ENCODE measurements at places on chromosomes 7 and 10.
A peak's percentile ranks its signal among the peaks of the same experiment; 100 is the strongest.

DNA sequence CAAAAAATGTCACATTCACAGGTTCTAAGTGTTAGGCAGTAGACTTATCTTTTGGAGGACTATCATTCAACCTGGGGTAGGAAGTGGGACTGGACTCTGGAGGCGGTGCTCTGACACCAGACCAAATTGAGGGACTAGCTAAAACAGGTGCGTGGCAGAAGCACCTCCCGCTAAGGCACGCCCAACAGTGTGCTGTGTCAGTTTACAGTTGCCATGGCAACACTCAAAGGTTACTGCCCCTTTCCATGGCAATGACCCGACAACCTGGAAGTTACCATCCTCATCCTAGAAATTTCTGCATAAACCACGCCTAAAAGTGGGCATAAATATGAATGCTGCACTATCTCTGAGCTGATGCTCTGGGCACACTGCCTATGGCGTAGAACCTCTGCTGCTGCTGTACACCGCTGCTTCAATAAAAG is 14.0 kb upstream of the BLNK start:
- no peak for DNase-seq

DNA sequence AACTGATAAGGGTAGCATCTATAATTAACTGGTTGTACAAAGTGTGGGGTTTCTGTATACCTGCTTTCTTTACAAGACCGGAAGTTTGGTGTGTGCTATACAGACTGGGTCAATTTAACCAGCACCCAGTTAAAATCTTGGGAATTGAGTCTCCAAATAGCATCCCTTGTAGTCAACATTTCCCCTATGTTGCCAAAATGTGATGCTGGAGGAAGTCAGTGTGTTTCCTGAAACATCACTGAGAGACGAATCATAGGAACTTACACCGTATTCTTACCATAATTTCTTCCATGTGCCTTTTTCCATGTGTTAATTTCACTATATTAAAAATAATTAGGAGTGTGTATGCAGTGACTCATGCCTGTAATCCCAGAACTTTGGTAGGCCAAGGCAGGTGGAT is 1.7 kb downstream of the AKR1C4 start:
- DNase-seq, result no peak

GRCh38 chr7:121484089-121484763 is 88.1 kb upstream of the FAM3C start:
- no peak for DNase-seq

- DNase-seq, result no peak
Observed at GRCh38 chr10:124681626-124682552, 62.3 kb downstream of the FAM53B start.

GRCh38 chr7:50662041-50662694 is 97.0 kb upstream of the DDC start:
- DNase-seq, result no peak

DNA sequence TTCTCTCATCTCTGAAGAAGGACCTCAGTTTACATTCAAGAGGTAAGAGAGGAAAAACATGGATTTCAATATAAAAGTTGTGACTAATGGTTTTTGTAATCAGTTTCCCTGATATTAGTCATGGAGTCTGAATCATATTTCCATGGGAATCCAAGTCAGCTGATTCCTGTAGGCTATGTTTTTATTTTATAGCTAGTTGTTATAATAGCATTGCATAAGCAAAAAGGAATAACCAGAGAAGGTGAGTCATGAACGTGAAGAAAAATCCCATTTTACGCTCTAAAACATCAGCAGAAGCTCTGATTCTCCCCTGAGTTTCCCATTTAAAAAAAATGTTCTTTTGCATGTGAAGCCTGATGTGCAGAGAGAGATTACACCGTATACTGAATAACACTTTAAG is 299.3 kb downstream of the SFMBT2 start:
- DNase-seq, result no peak

GRCh38 chr10:78648256-78648860 is 420.4 kb upstream of the ZMIZ1 start:
- no peak for DNase-seq

- DNase-seq, result no peak
Observed at GRCh38 chr7:142332421-142332820, 74.6 kb upstream of the PRSS58 start.

GRCh38 chr7:152709287-152710152 is 33.6 kb upstream of the XRCC2 start:
- no peak for DNase-seq

DNA sequence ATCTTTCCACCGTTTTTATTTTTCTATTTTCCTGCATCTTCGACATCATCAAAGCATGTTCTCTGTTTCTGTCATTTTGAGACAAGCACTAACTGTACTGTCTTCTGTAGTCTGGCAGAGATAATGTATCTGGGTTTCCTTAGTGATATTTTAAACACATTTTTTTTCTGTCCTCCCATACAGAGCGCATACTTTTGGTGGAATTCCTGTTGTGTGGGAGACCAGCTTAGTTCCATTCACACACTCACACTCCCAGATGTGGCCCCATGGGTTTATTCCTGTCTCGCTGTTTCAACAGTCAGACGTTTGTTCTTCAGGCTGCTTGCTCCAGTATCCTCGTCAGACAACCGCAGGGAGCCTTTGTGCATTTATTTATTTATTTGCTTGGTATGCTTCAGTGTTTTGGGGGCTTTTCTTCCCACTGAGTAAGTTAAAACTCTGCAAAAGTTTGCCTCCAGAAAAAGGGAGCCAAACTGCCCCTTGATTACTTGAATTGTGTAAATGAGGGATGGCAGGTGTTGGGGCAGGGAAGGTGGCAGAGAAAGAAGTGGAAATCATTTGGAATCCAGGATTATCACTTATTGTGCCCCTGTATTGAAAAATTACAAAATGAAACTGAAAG is 456.8 kb upstream of the KLF6 start:
- DNase-seq, result no peak

DNA sequence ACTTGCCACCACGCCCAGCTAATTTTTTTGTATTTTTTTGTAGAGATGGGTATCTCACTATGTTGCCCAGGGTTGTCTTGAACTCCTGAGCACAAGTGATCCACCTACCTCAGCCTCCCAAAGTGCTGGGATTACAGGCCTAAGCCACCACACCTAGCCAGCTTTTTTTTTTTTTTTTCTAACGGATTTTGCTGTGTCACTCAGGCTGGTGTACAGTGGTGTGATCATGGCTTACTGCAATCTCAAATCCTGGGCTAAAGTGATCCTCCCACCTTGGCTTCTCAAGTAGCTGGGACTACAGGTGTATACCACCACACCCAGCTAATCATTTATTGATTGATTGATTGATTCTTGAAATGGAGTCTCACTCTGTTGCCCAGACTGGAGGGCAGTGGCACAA is 106.0 kb upstream of the TRIM24 start:
- no peak for DNase-seq

GRCh38 chr7:100444311-100445278 is 8.3 kb upstream of the PPP1R35 start:
- peak; percentile 37 for DNase-seq

DNA sequence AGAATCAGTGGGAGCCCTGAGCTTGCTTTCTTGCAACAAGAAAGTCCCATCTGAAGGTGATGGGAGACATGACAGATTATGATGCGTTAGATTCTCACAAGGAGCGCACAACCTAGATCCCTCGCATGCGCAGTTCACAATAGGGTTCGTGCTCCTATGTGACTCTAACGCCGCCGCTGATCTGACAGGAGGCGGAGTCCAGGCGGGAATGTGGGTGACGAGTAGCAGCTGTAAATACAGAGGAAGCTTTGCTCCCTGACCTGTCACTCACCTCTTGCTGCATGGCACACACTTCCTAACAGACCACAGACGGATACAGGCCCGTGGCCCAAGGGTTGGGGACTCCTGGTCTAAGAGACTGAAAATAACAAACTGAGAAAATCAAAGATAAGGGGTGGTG is 1163.4 kb upstream of the AUTS2 start:
- no peak for DNase-seq

DNA sequence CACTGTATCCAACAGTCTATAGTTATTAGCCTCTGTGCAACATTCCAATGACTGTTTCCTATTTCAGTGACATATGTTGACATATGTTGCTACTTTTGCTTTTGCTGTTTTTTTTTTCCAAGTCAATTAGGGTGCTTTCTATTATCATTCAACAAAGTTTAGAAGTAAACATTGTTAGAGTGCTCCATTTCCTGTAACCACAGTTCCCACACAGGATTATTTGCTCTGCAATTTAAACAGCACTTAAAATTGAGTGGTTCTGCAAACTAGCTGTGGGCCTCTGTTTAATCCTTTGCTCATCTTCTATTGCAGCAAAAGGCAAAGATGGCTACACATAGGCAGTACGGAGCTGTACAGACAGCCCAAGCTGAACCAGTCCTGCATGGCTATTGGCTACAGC is 46.5 kb upstream of the PTN start:
- DNase-seq, result no peak

Data from activated T-cell treated with anti-CD3 and anti-CD28 coated beads, Interleukin-2, amount 50 U/mL, for 24 hours (primary cell).